C1 segment of cervical spinal cord (tissue), 14 donors: ENCODE measurements at places on chromosomes 16 and 17.
A peak's percentile ranks its signal among the peaks of the same experiment; 100 is the strongest.

DNA sequence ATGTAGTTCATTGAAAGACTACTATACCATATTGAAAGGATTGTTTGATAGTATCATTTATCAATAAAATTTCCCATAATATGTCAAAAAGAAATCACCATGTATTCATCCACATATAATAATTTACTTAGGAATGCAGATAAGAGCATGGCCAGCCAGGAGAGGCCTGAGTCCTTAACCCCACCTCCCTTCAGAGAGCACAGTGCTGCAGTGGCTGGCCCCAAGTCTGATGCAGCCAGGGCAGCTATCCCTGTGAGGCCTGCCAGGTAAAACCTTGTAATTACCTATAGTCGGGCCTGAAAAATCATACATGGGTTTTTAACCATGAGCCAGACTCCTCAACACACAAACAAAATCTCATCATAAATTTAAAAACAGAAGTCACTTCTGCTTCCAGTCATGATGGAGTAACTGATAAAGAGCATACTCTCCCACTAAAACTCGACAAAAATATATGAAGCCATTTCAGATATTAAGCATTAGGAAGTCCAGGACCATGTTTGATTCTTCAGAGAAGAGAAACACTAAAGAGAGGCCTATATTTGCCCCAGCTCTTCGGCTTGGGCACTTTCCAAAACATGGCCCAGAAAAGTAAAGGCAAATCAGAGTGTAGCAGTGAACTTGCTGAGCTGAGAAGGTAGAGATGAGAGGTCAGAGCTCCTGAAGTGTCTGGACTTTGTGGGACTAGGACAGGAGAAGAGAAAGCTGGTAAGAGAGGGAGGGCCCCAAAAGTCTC lies 40.9 kb upstream of the CCNF start:
- no peak for DNase-seq

GRCh38 chr17:60141111-60142018 lies 8.4 kb upstream of the CA4 start:
- DNase-seq: no peak

- DNase-seq: no peak
These were observed 29.0 kb downstream of the PGS1 start for GRCh38 chr17:78407387-78408000.

DNA sequence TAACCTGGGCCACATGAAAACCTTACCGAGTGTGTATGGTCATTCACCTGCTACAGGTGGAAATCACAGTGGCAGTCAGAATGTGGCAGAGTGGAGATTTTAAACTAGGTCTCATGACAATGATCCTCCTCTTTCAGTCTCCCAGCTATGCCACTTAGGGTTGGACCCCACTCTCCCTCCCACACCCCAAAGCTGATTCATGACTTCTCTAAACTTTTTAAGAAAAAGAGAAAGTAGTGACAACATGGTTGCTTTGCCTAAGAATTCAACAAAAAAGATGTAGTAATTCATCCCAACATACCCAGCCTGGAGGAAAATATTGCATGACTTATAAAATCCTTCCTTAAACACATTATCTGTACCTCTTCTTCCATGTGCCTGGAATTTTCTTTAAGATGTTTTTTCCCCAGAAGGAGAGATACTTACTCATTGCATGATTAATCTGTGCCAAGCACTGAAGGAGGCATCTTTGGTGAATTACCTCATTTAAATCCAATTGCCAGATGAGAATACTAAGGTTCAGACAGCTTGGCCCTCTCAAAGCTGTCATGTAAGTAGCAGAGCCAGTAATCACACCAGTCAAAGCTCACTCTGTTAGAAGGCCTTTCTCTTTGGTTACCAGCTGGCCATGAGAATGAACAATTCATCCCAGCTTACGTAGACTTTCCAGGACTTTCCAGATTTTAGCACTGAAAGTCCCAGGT lies 119.9 kb downstream of the COPRS start:
- DNase-seq: no peak

GRCh38 chr17:75138519-75138918 lies 7.0 kb upstream of the NT5C start:
- no peak for DNase-seq

GRCh38 chr16:88369447-88370008 lies 13.2 kb upstream of the ZNF469 start:
- DNase-seq: no peak

DNA sequence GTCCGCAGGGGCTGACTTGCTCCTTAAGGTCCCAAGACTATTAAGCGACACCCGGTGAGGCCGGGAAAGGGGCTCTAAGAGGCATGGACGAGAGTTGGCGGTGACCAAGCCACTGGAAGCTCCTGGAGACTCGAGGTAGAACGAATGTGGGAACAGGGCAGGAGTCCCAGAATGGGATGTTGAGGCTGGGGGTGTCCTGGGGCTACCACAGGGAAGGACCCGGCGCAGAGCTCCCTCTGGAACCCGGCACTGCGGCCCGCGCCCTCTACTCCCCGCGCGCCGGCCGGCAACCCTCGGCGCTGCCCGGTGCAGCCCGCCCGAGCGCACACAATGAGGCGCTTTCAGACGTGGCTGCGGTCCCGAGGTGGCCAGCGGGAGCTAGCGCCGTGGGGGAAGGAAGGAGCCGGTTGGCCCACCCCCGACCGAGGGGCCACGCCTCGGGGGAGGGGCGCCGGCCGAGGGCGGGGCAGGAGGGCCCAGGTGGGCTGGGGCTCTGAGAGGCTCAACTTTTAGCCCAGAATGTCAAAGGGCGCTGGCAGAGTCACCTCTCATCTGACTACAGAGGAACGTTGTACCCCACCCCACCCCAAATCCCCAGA lies at the start of gene CHST6:
Gene CHST6, minus strand, starts transcription at position 366 of the 599 bp plus-strand sequence. CDS start 15,613 bp downstream, outside the sequence.
- peak; percentile 61 for DNase-seq

- no peak for DNase-seq
These were observed 17.7 kb upstream of the MNT start for GRCh38 chr17:2418572-2418971.
